ENCODE measurements at places on chromosomes 16 and 17.

GRCh38 chr16:85613604-85614337 lies 649 bp downstream of the GSE1 start:
- no peak for DNase-seq

- DNase-seq = no peak
These were observed 2.8 kb upstream of the TEFM start for GRCh38 chr17:30908717-30909420.

DNA sequence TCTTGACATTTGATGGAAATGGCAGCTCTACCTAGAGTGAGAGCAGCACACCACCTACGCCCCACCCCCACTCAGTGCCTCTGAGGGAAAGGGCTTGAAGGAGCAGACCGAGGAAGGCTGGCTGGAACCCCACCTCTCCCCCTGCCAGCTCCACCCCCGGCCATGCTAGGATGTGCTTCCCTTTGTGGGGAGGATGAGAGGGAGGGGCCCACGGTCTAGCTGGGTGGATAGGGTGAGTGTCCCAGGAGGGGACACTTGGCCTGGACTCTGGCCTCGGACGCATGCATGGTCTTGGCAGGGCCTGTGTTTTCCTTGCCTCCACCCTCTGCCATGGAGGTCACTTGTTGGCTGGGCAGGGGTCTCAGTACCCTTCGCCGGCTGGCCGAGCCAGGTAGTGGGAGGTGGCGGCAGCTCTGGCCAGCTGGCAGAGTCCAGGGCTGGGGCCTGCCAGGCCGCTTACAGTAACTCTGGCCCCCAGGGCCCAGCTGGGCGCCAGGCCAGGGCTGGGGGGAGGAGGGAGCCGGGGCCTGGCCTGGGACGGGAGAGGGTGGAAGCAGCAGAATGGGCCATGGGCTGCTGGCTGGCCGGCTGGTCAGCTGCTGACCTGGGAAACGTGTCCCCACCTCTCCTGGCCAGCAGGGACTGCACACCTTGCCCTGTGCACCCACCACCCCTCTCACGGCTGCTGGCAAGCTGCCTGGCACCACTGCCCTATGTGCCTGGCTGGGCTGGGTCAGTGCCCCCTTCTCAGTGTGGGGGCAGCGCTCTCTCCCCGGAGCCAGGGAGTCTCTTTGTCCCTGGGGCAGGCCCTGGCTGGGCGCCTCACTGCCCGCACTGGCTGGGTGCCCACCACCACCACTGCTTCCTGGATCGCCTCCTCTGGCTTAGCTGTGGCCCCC lies 23.0 kb downstream of the RARA start:
- DNase-seq = peak; percentile 95

GRCh38 chr16:65783709-65784474 lies 582.6 kb upstream of the CDH5 start:
- DNase-seq = no peak

- no peak for DNase-seq
These were observed 11.8 kb upstream of the GGT6 start for GRCh38 chr17:4572131-4572530.

Measured in ascending aorta (tissue), 2 donors.